ENCODE measurements at places on chromosomes 2 and 18. TPM values are rescaled to one million over a fixed set of nuclear protein-coding genes. Genes with fewer than 3 reads are reported as not detected.

The AQP12B gene
- not detected for total RNA-seq

The ANO7 gene
- total RNA-seq = 0.79 TPM

The CFAP65 gene
- not detected for total RNA-seq

The ASTL gene
- 0.30 TPM for total RNA-seq

The EVA1A gene
- 10.7 TPM for total RNA-seq

The DLX2 gene
- total RNA-seq = 0.99 TPM

The TSGA10 gene
- total RNA-seq = 7.5 TPM

The NAT8 gene
- total RNA-seq = not detected

The LYG1 gene
- 0.59 TPM for total RNA-seq

The SERPINB8 gene
- total RNA-seq = 12.4 TPM

The ANKRD62 gene
- total RNA-seq = not detected

The LRRTM4 gene
- 0.89 TPM for total RNA-seq

DNA sequence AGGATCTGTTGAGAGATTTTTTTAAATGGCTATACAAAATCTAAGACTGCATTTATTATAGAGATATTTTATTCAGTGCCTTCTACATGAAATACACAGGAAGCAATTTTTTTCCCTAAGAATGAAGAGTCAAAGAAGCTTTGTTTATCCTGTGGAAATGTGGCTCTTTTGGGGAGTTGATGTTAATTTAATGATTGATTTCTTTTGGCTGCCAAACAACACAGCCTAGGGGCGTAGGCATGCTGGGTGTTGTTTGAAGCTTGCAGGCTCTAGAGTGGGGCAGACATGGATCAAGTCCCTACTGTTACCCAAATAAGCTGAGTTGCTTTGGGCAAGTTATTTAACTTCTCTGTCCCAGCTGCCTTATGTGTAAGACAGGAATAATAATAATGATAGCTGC lies 21.1 kb upstream of the PLEK start:
- no peak for DNase-seq

GRCh38 chr2:43634604-43635306 lies 2.3 kb upstream of the PLEKHH2 start:
- peak; percentile 85 for DNase-seq

- no peak for DNase-seq
Observed at GRCh38 chr2:11832531-11832930, 86.1 kb downstream of the LPIN1 start.

GRCh38 chr2:216348756-216349308 lies 23.5 kb downstream of the MARCHF4 start:
- DNase-seq = no peak

GRCh38 chr2:69594341-69594740 lies 49.2 kb downstream of the AAK1 start:
- no peak for DNase-seq

DNA sequence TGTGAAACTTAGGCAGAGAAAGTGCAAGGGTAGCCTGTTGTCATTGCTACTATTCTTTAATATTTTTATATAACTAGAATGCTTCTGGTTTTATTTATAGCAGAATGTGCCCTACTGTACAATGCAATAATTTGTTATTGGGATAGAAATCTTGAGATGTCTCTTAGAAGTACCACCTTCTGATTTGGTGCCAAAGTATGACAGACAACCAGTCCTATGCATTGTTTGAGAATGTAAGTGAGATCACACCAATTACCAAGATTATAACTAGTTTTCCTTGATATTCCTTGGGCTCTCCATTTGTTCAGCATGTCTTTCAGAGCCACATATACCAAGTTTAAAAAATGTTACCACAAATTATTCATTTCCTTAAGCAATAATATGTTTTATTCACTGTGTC lies 399.7 kb downstream of the CPS1 start:
- no peak for DNase-seq

DNA sequence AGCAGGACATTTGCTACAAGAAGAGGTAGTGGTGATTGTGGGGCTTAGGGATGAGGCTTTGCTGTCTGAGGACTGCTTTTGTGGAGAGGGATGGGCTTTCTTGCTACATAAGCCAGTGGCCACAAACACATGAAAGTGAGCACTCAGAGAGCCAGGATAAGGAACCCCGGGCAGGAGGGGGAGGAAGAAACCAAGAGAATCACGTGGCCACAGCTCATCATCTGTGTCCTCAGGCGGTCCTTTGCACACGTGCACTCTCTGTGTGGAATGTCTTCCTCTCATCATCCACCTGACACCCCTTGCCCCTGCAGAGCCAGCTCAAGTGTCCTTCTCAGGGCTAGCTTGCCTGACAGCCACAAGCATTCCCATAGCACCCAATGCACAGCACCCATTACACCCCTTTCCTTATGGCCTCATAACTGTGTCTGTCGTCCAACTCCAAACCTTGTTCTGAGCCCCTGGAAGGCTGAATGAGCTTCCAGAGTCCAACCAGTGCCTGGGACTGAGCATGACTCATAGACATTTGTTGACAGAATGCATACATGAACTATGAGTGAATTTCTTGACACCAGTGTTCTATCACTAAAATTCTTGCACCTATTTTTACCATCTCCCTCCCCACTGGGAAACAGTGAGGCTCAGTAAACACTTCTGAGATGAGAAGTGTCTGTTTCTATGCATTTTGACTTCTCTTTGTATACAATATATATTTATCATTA lies 398.3 kb downstream of the ALK start:
- no peak for DNase-seq

DNA sequence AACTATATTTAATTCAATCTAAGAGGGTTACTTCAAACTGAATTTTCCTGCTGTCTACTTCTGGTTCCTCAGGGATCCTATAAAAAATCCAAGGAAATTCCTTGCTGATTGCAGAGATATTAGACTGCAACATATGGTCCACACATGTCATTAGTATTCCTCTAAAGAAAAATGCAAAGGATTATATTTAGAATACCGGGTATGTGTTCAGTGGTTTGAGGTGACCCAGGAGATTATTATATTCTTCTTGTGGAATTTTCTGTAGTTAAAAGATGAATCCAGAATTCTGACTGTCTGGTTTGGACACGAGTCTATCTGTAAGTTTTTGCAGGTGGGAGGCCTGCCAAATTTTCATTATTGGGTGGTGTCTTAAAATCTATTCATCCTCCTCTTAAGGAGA lies 18.2 kb downstream of the HOXD1 start:
- peak; percentile 76 for DNase-seq

GRCh38 chr18:51137891-51138290 lies 59.6 kb downstream of the MEX3C start:
- DNase-seq = no peak

GRCh38 chr2:120732506-120733237 lies 3.0 kb upstream of the GLI2 start:
- no peak for DNase-seq

DNA sequence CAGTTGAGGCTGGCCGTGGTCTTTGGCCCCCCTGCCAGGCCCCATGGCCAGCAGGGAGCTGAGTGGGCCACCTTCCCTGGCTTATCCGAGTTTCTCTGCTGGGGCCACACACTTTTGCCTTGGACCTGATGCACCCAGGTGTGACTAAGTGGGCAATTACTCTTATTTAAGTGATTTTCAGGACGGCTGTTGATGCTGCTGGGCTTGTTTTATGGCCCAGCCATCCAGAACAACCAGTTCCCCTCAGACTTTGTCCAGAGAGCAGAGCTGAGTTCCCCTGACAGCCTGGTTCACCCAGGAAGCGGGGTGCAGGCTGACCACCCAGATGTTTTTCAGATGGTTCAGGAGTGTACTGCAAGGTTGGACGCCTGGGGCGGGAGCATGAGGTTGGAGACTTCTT lies 68.8 kb downstream of the GLI2 start:
- no peak for DNase-seq

Data from skin of body (tissue), 3 donors.